ENCODE measurements at places on chromosomes 7 and 10. TPM values are rescaled to one million over a fixed set of nuclear protein-coding genes. Genes with fewer than 3 reads are reported as not detected.

The CALCR gene
- polyA plus RNA-seq: not detected

GRCh38 chr10:61752111-61753011, 89.6 kb downstream of the CABCOCO1 start:
- peak; percentile 70 for DNase-seq

DNA sequence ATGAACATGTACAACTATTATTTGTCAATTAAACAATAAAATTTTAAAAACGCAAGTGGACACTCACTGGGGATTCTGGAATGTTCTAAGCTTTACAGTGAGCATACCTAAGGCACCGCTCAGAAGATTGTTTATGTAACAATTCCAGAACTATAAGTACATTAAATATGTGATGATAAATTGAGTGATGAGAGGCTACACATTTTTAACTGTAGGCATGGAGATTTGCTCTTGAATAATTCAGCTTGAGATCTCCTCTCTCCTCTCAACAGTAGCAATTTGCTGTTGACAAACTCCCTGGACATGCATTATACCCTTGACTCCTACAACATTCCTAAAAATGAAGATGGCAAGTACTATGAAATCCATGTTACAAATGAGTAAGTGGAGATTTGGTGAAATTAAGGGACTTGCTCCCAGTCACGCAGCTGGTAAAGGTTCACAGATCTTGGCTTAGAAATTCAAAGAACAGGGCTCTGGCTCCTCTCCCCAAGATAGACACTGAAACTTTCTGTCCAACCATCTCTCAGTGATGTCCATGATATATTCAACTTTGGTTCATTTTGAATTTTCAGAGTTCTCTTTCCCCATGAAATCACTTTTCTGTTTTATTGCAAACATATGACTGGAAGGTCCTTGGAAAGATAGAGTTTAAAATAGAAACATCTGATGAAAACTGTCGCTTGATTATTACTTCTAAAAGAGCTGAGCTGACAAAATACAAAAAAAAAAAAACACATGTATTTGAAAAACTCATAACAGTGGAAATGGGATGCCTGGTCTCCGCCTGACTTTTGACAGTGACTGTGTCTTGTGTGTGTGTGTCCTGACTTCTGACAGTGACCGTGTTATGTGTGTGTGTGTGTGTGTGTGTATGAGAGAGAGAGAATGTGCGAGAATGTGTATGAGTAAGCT, 488.3 kb downstream of the TNS3 start:
- no peak for DNase-seq

The GDF10 gene
- polyA plus RNA-seq: not detected

- peak; percentile 56 for DNase-seq
Observed at GRCh38 chr7:33667196-33667595, 238.1 kb upstream of the BMPER start.

The LRRC18 gene
- polyA plus RNA-seq: not detected

The CLEC5A gene
- 0.07 TPM for polyA plus RNA-seq

DNA sequence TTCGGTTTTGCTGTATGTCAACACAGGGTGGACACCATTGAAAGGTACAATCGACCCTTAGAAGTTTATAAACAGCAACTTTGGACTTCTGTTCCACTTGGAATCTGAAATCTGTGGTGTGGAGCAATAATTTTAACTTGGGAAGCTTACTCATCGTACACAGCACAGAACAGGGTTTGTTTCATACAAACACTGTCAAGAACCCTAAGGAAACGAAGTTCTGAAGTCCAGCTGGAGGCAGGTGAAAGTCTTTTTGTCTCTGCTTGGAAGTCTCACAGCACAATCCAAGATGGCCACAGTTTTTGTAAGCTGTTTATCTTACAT, 31.5 kb downstream of the NMT2 start:
- DNase-seq: no peak

DNA sequence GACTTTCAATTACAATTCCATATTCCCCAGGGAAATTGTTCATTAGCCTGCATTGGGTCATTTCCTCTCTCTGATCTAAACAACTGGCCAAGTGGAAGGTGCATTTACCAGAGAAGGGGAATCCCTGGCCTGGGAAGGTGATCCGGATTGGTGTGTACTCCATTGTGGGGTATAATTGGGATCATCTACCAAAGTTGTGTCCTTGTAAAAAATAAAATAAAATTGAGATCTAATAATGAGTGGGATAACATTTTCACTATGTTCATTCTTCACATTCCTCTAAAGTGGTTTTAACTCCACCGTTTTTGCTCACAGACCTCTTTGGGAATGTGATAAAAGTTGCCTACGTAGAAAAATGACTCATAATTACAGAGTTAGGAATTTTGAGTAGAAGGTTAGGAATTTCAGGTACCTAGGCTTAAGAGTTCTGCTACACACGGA, 22.8 kb downstream of the ARL5B start:
- DNase-seq: peak; percentile 51

The UCMA gene
- not detected for polyA plus RNA-seq

All from mammary epithelial cell (primary cell).